GM06990 (cell line): ENCODE measurements at places on chromosomes 7 and 10.
A peak's percentile ranks its signal among the peaks of the same experiment; 100 is the strongest.

- no peak for DNase-seq
Measured at GRCh38 chr10:125679436-125679835, 3.5 kb downstream of the TEX36 start.

DNA sequence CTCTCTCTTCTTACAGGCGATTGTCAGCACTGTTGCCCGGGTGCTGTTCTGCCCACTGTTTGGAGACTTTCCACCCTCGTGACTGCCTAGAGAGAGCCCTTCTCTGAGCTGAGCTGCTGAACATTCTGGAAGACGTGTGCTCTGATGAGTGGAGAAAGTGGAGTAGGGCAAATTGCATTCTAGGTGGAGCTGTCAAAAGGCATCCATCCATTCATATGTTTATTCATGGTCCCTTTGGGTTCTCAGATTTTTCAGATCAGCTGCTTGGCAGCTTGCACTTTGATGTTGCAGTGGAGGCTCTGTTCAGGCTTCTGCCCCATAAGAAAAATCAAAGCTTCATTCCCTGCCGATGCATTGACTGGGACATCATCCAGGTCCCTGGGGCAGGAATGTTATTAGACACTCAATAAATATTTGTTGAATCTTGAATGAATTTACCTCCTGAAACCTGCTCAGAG lies 120.7 kb upstream of the EEPD1 start:
- no peak for DNase-seq

GRCh38 chr10:129332476-129332875 lies 134.6 kb upstream of the MGMT start:
- no peak for DNase-seq

DNA sequence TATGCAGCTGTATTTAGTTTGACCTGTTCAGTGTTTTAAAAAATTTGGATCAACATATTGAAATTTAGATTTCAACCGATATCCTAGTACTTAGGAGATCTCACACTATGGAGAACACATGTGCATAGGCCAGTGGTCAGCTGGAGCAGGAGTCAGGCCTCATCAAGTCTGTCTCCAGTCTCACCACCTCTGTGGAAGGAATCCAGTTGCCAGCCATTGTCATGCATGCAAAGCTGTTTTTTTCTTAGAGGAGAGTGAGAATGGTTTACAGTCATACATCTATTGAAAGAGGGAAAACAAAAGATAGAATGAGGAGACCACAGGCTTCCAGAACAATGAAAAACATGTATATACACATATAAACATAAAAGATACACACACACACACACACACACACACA lies 7.6 kb upstream of the CLEC5A start:
- no peak for DNase-seq

GRCh38 chr7:30285067-30285535 lies 704 bp downstream of the ZNRF2 start:
- no peak for DNase-seq

- peak; percentile 18 for DNase-seq
Measured at GRCh38 chr10:26931223-26931622, 70.5 kb upstream of the ABI1 start.

DNA sequence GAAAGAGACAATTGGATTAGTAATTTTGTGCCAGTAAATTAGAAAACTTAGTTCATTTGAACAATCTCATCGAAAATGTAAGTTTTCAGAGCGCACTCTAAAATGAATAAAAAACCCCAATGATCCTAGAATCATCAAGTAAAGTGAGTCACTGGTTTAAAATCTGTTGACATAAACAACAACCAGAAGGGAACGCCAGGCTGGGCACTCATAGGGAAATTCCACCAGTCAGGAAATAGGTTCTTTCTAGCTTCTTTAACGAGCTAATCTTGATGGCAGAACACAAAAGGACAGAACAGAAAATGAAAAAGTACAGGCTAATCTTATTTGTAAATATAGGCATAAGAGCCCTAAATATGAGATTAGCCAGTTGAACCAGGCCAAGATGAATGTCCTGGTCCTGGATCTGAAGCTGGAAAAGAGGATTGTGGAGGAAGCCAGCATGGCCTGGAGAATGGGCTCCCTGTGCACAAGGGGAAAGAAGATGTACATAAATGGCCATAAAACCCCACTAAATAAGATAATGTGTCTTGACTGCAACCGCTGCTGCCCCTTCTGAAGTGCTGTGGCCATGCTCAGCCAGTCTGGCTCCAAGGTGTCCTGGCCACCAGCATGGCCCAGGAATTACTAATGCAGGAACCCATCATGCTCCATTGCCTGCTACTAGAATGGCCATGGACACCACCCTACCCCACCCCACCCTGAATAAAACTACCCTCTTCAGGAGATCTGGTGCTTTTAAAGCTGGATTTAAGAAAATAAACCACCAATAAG lies 114.0 kb downstream of the WDFY4 start:
- DNase-seq: no peak

DNA sequence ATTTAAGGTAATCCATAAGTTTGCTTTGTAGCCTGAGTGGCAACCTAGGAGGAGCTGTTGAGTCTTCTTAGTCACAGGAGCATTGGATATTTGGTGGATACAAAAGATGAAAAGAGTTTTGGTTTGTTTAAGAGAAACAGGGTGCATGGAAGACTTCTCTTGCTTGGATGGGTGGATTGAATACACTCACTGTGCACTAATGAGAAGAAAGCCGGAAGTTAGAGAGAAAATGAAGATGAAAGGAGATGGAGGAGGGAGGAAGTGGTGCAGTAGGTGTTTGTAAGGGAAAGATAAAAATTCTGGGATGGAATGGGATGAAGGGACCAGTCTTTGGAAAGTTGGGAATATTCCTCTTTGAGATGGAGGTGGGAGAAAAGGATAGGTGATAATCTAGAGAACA lies 7.7 kb downstream of the MDFIC start:
- no peak for DNase-seq

DNA sequence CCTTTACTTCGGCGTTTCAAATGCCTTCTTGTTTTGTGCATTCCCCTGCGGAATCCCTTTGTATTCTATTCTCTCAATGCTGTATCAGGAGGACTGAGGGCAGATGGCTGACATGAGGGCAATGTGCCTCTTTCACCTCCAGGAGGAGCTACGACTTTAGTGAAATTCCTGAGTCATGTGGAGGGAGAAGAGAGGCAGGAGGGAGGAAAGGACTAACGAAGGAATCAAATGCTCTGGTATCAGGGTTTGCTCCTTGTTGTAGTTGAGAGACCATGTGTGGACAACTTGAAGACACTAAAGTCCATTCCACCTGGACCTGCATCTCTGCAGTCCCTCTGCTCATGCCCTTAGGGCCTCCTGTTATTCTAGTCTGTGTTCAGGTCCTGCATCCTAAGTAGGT lies 40.2 kb upstream of the PRSS58 start:
- no peak for DNase-seq

GRCh38 chr10:132571650-132572544 lies 34.3 kb downstream of the INPP5A start:
- peak; percentile 86 for DNase-seq

DNA sequence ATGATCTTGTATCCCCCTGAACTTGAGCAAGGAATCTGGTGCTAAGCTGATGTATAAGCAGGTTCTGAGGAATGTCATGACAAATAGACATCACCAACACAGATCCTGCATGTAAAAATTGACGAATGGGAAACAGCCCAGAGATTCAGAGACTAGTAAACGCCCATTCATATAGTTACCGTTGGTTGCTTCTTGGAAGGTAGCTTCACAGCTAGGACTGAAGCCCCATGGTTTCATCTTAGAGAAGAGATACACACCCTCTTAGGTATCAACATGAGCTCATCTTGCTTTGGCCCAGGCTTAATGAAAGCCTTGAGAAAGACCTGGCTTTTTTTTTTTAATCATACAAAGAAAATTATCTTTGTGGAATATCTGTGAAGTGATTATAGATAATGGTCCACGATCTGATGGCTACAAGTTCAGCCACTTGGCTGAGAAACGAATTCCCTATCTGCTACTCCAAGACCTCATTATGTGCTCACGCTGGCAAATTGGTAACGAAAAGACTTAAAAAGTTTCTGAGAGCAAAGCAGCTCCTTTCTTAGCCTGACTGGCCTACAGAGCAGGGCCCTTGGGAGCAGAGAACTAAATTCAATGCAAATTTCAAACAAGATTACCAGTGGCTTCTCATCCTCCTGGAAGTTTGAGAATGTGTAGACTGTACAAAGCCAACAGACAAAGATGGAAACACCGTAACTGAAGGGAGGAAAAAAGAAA lies 181.1 kb downstream of the NRP1 start:
- no peak for DNase-seq

GRCh38 chr7:34662058-34662708 lies 4.2 kb downstream of the NPSR1 start:
- DNase-seq: no peak

DNA sequence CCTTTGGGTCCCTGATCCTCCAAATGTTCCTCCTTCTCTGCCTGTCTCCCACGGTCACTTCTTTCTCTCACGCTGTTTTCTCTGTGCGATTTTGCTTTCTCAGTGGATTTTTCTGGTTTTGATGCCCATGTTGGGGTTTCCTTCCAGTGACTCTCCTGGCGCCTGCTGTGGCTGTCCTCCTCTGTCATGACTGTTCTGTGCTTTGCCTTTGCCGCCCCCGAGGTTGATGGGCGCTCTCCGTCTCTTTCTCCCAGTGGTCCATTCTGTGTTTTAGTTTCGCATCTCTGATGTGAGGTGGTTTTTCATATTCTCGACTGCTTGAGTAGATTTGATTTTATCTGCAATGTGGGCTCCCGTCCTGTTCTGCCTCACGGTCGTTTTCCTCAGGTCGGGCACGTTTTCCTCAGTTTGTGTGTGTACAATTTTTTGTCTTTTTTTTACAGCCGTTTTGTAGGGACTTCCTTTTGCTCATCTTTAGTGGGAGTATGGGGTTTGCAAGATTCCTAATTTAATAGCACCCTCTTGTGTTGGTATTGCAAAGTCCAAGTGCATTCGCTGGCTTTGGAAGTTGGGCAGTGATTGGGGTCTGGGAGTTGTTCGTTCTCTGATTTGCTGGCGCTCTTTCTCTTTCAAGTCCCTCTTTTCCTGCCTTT lies 100.0 kb downstream of the INPP5A start:
- DNase-seq: no peak

- no peak for DNase-seq
Measured at GRCh38 chr7:124330731-124331407, 298.0 kb upstream of the TMEM229A start.

- no peak for DNase-seq
Measured at GRCh38 chr7:71283802-71284201, 151.9 kb downstream of the GALNT17 start.

GRCh38 chr7:135714534-135715009 lies 13.4 kb downstream of the SLC13A4 start:
- no peak for DNase-seq

DNA sequence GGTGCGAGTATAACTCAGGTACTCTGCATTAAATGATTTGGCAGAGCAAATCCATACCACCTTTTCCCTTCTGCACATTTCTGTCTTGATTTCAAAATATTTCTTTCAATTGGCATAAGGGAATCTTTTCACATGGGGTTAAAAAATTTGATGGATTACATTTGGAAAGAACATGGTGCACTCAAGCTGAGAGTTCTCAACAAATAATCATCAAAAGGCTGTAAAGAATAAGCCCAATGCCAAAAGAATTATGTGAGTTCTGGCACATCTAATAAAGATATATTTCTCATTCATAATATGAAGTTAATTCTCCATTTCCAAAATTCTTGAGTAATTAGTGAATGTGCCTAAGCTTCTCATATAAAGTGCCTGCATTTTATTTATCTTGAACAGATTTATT lies 223.1 kb downstream of the GPR37 start:
- DNase-seq: no peak

DNA sequence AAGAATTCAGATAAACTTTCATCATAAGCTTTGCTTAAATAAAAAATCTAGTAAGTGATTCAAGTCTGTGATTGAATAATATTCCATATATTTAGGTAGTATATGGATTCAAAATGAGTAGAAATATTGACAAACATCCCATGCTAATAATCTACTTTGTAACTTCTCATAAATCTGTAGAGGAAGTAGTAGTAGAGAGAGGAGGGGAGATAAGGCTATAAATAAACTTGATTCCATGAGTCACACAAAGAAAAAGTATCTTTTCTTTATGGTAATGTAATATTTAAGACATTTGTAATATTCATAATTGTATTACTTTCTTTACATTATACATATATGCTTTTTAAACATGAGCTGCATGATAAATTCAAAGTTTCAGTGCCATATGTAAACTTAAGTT lies 25.6 kb upstream of the CD36 start:
- no peak for DNase-seq

DNA sequence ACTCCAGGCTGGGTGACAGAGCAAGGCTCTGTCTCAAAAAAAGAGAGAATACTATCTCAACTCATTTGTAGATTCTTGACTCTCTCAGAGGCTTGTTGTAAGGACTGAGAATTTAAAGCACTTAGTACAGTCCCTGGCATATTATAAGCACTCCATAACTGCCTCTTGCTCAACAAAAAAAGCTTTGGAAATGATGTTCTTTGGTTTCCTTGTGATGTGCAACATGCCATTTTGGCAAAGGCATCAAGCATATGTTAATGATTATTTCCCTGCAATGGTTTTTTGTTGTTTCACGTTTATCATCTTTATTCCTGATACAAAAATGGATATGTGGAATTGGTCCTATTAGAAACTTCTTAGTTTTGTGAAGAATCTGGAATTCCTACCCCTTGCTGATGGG lies 15.7 kb downstream of the NOLC1 start:
- DNase-seq: no peak

GRCh38 chr10:3126249-3126648 lies 46.3 kb downstream of the PITRM1 start:
- no peak for DNase-seq

DNA sequence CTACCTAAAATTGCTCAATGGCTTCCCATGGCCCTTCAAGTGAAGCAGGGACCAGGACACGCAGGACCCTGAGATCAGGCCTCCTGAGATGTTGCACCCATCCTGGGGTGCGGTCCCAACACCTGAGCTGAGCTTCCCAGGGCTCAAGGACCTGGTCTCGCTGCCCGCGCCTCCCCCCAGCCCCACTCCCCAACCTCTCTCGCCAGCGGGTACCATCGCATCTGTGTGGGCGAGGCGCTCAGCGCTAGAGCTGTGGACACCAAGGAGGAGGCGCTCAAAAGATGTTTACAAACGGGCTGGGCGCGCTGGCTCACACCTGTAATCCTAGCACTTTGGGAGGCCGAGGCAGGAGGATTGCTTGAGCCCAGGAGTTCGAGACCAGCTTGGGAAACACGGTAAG lies 7.4 kb upstream of the CRYGN start:
- no peak for DNase-seq

DNA sequence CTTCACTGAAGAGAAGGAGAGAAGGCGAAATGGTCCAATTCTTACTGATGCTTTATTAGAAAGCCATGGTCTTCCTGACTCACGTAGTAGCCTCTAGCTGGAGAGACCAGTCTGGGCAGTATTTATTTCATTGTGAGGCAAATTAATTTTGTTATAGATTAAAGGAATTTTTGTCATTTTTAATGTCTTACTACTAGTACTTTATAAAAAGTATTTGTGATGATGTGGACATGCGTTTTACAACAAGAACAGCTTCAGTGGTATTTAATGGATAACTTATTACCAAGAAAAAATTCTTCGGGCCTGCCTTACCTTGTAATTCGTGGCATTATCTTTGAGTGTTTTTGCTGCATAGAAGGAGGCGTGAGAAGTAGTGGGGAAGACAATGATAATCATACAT lies 339.4 kb upstream of the SHH start:
- DNase-seq: no peak
